ENCODE measurements at places on chromosomes 7 and 10.
A peak's percentile ranks its signal among the peaks of the same experiment; 100 is the strongest.

DNA sequence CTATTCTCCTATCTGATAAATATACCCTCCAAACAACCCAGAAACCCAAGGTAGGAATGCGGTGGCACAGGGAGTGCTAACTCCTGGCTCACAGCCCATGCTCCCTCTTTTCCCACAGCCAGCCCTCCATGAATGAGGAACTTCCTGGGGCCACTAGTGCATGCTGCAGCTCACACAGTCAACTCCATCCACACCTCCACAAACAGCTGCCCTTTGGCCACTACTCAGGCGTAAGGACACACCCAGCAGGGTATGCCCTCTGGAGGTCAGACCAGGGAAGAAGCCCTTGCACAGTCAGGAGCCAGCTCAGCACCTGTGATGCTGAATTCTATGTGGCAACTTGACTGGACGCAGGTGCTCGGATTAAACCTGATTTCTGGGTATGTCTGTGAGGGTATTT lies 85.2 kb upstream of the PIK3CG start:
- DNase-seq = peak; percentile 82

- DNase-seq = no peak
Measured at GRCh38 chr7:90455163-90456030, 14.0 kb upstream of the PTTG1IP2 start.

DNA sequence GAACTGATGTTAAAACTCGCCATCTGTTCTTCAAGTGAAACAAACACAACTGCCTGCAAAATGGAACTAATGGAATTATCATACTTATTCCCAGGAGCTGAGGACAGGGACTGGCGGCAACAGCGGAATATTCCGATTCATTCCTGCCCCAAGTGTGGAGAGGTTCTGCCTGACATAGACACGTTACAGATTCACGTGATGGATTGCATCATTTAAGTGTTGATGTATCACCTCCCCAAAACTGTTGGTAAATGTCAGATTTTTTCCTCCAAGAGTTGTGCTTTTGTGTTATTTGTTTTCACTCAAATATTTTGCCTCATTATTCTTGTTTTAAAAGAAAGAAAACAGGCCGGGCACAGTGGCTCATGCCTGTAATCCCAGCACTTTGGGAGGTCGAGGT lies 24.7 kb upstream of the MCM10 start:
- no peak for DNase-seq

- no peak for DNase-seq
Measured at GRCh38 chr10:123549761-123550454, 116.2 kb upstream of the GPR26 start.

DNA sequence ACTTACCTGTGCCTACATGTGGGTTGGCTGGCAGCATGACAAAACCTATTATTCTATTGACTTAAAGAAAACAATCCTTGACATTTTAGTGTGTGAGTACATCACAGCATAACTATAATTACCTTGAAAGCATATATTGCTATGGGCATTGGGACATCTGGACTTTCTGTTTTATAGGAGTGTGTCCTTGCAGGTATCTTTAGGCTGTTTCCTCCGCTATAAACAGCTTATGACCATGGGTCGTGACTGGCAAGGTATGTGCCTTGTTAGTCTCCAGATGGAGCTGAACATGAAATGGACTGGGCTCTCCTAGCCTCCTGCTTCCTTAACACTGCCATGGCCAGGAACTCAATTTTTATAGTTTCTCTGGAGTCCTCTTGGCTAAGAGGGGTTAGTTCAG lies 317.4 kb upstream of the COBL start:
- no peak for DNase-seq

DNA sequence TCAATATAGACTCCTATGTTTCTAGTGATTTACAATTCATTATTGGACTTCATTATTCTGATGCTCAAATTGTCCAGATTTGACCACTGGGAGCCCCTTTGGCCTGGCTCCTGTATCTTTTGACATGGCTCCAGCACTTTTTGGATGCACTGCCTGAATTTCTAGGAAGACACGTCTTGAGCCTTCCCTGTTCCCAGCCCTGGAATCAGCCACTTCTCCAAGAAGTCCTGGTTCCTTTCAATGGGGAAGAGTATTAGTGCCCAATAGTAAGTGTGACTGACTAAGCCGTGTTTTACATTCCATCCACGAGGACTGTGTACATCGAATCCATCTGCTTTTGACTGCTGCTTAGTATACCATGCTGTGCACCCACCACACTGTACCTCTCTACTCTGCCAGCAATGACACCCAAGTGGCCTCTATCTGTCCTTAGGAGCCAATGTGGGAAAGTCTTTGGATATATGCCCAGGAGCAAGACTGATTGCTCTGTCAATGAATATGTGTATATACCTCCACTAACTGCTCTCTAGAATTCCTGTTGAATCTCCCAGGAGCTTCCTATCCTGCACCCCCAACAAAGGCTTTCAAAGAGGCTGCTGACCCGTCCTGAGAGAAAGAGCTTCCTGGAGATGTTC lies 23.2 kb upstream of the NPFFR1 start:
- no peak for DNase-seq

- no peak for DNase-seq
Measured at GRCh38 chr7:98249106-98249505, 2.9 kb downstream of the TECPR1 start.

GRCh38 chr7:151595702-151596350 lies 76.1 kb upstream of the RHEB start:
- no peak for DNase-seq

GRCh38 chr10:104032144-104032775 lies 53.4 kb downstream of the COL17A1 start:
- no peak for DNase-seq

DNA sequence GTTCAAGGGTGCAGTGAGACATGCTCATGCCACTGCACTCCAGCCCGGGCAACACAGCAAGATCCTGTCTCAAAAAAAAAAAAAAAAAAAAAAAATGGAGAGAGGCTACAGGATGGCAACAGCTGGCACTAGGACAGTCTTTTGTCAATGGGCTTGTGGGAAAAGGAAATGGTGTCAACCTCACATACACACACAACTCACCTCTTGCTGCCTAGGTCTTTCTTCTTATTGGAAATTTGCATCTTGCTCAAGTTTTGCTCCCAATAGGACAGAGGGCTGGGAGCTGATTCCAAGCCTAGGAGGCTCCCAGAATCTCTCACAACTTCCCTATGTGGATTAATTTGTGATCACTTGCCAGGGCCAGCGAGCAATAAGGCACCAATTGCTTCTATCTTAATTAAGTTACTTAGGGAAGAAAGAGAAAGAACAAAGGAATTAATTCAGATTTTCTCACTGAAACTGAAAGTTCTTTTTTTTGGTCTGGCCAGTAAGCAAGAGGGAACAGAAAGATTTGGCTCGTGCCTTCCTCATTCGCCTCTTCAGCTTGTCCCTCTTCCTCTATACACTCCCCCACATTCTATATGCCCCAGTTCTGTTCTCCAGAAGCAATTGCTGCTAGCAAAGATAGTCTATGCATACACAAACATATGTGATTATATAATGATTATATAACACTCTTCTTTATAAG lies 33.8 kb downstream of the MAP3K8 start:
- DNase-seq = no peak

DNA sequence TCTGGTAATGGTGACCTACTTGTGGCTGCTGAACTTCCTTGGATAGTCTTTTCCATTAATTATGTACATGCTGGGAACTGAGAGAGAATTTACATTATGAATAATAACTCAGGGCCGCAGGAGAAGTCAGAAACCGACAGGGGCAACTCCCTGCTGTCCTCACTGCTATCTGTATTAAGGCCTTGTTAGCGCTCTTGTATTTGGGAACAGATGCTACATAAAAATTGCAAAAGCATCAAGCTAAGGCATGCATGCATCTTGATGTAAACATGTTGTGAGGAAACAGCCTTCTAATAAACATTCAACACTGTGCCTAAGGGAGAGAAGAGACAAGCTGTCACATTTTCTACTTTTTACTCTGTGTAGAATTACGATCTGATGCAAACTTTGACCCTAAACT lies 158.4 kb downstream of the PARD3 start:
- no peak for DNase-seq

DNA sequence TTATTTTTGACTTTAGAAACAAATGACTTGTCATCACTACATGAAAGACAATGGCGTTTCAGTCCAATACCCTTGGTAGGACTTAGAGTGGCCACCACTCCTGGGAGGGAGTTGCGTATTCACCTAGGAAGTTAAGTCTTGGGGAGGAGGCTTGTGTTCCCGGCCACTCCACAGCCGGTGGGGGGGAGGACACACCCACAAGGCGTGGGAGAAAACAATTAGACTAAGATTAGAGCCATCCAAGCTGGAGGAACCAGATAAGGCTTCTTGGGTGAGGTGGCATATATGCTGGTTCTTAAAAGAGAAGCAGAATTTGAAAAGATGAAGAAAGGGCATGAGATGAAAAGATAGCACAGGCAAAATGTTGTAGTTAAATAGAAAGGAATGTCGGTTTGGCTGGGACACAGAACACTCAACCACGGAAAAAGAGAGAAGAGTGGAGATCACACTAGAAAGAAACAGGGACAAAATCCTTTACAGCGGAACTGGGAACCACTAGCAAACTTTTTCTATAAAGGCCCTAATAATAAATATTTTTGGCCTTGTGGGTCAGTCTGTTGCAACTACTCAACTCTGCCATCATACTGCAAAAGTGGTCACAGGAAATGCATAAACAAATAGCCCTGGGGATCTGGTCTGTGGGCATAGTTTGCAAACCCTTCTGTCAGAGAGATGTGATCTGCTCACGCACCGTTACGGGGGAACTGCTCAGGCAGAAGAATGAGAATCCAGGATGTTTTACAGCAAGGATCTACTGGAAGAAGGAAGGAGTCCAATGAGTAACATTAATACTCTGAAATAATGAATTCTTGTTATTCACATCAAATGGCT lies 651.8 kb downstream of the PARD3 start:
- no peak for DNase-seq

DNA sequence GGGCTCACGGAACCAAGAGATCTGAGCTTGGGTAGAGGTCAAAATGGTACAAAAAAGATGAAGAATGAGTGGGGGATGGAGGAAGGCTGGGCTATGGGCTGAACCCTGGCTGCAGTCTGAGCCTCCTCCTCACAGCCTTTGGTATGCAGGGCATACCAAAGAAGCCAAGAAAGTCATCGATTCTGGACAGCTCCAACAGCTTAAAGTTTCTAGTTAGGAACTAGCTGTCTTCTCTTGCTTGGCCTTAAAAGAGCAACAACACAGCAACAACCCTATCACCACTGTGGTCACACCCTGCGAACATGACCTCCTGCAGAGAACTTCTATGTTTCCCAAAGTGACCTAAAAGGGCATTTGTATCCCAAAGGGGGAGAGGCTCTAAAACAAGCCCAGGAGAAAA lies 126.1 kb upstream of the EFCAB10 start:
- DNase-seq = no peak

DNA sequence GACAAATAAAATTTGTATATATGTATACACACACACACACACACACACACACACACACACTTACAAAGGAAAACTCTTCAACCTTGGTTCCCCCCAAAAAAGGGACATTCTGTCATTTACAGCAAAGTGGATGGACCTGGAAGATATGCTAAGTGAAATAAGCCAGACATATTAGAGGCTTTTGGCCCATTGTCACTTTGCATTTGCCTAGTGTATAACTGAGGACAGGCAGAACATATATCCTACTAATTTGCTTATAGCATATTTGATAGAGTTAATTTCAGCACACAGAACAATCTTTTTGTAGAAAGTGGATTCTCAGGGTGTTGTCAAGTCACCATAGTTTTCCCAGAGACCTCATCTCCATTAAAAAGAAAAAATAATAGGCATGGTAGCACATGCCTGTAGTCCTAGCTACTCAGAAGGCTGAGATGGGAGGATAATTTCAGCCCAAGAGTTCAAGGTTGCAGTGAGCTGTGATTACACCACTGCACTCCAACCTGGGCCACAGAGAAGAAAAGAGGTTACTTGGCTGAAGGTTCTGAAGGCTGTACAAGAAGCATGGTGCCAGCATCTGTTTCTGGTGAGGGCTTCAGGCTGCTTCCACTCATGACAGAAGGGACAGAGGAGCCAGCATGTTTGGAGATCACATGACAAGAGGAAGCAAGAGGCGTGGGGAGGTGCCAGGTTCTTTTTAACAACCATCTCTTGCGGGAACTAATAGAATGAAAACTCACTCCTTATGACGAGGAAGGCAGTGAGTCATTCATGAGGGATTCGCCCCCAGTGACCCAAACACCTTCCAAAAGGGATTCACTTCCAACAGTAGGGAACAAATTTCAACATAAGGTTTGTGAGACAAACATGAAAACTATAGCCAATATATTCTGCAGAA lies 135.6 kb downstream of the TMEM168 start:
- no peak for DNase-seq

- DNase-seq = no peak
Measured at GRCh38 chr10:21993360-21994001, 10.0 kb downstream of the DNAJC1 start.

DNA sequence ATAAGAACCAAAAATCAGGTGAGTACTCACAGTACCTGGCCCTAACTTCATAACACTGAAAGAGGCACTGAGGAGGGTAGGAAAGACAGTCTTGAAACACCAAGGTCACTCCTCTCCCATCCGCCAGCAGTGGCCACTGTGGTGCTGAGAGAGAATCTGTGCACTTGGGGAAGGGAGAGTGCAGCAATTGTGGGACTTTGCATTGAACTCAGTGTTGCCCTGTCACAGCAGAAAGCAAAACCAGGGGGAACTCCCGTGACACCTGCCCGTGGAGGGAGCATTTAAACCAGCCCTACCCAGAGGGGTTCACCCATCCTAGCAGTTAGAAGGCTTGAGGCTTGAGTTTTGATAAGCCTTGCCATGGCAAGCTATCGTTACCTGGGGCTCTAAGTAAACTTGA lies 35.2 kb upstream of the MAP3K8 start:
- no peak for DNase-seq

- DNase-seq = no peak
Measured at GRCh38 chr10:33243703-33244102, 90.8 kb downstream of the NRP1 start.

DNA sequence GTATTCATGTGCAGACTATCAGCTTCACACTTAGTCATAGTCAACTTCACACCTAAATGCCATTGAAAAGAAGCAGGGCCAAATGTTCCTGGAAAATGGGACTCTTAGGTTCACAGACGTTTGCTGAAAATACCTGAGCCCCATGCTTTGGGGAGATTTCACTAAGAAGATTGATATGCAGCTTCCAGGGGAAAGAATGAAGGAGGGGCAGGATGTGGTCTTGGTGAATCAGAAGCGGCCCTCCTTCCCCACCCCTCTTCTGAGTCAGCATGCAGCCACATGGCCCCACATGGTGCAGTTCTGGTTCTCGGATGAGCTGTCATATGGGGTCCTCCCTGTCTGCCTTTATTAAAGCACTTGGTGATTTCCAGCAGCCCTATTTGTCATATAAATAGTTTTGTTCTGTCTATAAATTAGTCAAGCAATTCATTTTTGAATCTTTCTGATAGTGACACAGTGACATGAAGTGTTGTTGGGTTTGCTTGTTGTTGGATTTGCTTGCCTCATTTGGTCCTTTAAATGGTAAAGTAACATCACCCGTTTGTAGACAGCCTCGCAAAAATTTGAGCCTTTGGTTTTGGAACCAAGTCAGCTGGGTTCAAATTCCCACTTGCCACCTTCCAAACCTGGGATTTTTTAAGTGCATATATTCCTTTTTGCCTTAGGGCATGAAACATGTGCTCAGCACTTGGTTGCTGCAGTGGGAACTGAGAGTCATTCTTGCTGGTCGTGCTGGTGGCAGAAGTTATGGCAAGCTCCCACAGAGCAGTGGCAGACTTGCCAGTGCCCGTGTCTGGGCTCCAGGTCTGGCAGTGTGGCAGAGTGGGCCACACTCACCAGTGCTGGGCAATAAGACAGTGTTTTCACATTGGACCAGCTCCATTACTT lies 68.1 kb upstream of the CDK6 start:
- DNase-seq = no peak

Data from Peyer's patch (tissue), 4 donors.